ENCODE measurements at places on chromosomes 5 and 9. TPM values are rescaled to one million over a fixed set of nuclear protein-coding genes. Genes with fewer than 3 reads are reported as not detected.

DNA sequence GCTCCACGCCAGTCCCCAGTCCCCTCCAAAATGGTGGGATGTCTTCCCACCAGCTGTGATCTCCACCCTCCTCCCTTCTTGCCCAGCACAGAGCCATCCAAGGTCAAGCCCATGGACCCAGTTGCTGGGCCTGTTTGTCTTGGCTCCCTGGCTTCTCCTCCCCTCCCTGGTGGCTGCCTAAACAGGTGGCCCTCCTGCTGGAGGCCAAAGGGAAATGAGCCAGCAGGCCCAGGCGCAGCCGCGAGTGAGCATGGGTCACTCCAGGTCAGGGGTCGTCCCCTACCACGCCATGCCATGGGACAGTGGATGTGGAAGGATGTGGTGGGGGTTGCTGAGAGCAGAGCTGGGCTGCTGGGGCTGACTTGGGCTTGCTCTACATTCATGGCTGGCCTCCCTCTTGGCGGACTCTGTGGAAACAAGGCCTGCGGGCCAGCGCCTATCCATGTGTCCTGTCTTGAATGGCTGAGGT is 33.6 kb downstream of the COL15A1 start:
- DNase-seq = no peak

- no peak for DNase-seq
These were observed 145.6 kb upstream of the TNC start for GRCh38 chr9:115263371-115264075.

GRCh38 chr5:34620185-34620584 is 35.9 kb upstream of the RAI14 start:
- DNase-seq = no peak

- no peak for DNase-seq
These were observed 43.6 kb downstream of the NR3C1 start for GRCh38 chr5:143359869-143360268.

DNA sequence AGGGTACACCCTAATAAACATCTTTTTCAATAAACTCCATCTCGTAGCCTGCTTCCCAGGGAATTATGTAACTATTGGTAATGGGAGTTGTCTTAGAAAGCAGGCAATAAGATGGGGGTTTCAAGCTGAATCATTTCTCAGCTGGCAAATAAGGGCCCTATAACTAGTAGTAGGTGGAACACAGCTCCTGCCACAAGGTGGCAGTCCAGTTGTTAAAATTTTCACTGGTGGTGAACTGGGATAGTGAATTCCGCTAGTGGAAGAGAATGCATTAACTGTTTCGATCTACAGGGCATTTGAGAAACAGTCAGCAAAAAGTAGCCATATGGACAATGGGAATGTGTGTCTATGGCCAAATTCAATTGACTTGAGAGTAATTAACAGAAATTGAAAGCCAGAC is 27.7 kb downstream of the PCDHB15 start:
- DNase-seq = no peak

DNA sequence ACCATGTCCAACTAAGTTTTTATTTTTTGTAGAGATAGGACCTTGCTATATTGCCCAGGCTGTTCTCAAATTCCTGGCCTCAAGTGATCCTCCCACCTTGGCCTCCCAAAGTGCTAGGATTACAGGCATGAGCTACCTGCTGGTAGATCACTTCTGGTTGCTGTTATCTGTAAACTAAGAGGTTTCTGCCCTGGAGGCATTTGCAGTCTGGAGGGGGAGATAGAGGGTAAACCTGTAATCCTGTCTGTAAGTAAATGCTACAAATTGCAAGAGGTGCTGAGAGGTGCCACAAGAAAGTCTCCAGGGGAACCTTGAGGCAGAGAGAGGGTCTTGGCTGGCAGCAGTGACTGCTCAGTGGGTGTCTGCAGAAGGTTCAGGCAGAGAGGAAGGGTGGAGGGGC is 29.0 kb upstream of the GGTA1 start:
- DNase-seq = no peak

- DNase-seq = no peak
These were observed 33.4 kb downstream of the MAP1B start for GRCh38 chr5:72140711-72141110.

DNA sequence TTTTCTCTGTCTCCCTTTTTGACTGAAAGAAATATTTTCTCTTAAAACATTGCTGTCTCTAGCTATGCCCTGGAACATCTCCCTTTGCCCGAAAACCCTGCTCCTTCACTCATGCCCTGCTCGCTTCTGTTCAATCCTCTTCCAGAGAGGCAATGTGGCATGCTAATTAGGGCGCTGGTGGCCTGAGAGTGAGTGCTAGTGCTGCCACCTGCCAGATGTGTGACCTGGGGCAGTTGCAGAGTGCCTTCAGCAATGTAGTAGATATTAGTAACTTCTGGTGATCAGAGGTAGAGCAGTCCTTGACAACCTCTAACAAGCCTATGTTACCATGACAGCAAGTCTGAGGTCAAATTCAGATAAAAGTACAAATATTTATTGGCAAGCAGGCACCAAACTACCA is 119.5 kb upstream of the OSMR start:
- DNase-seq = no peak

- DNase-seq = peak; percentile 67
These were observed 1.6 kb downstream of the CSNK1A1 start for GRCh38 chr5:149549461-149550267.

GRCh38 chr5:122311497-122311960 is 508 bp upstream of the SNCAIP start:
- no peak for DNase-seq

DNA sequence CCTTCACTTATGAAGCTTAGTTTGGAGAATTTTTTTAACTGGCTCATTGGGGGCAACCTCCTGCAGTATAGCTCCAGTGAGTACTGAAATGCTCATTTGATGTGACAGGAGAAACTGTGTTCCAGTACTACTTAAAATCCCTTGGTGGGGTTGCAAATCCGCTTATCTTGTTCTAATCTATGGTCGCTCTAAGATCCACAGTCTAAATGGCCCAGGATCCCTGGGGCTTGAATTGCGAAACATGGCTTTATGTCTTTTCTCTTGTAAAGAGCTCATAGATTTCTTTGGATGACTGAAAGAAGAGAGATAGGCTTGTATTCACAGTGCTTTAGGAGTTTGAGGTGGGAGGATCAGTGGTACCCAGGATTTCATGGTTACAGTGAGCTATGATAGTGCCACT is 52.7 kb downstream of the ADAMTSL1 start:
- DNase-seq = no peak

- DNase-seq = no peak
These were observed 616 bp downstream of the ABL1 start for GRCh38 chr9:130835441-130836298.

- DNase-seq = no peak
These were observed 22.8 kb upstream of the FOXB2 start for GRCh38 chr9:76996700-76997099.

DNA sequence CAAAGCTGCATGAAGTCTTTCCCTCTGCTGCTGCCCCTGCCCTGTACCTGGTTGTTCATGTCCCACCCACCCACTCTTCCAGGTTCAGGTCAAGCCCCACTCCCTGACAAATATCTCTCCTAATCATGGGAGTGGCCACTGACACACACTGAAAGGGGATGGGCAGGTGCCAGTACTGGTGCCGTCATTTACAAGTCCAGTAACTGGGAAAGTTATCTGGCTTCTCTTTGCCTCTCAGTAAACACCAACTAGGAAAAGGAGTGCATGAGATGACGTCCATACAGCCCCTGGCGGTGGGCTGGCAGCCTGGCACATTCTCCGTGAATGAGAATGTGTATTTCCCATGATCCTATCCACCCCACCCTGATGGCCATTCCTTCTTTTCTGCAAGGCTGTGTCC is 225.2 kb downstream of the FSTL4 start:
- DNase-seq = no peak

- DNase-seq = peak; percentile 11
These were observed 11.9 kb upstream of the SRFBP1 start for GRCh38 chr5:121949885-121950284.

DNA sequence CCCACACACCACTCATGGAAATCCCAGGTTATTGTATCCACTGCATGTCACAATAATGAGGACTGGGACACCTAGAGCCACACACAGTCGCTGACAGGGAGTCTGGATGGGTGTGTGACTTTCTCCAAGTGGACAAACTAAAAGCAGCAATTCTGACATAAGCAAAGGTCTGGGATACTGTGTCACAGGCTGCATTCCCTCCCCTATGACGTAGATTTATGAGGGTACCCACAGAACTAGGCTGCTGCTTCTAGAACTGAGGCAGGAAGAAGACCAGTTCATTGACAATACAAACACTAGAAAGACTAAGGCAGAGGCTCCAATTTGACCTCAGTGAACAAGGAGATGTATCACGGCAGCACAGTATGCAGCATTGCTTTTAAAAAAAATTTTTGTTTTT is 63.6 kb upstream of the TBCA start:
- no peak for DNase-seq

DNA sequence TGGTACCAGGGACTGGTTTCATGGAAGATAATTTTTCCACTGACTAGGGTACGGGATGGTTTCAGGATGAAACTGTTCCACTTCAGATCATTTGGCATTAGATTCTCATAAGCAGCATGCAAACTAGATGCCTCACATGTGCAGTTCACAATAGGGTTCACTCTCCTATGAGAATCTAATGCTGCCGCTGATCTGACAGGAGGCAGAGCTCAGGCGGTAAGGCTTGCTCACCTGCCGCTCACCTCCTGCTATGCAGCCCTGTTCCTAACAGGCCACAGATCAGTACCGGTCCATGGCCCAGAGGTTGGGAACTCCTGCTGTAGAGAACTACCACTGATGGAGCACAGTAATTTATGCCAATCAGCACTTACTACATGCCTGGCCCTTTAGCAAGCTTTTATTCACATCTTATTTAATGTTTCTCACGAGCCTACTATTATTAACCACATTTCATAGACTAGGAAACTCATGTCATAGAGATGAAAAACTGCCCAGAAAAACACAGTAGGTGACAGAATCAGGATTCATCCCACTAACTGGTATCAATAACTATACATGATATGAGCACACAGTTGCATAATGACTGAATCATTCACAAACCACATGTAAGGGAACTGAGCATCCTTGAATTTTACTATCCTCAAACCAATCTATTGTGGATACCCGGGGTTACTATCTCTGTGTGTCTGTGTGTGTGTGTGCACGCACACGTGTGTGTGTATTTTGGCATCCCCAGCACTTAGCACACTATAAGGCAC is 46.5 kb downstream of the SVEP1 start:
- no peak for DNase-seq

DNA sequence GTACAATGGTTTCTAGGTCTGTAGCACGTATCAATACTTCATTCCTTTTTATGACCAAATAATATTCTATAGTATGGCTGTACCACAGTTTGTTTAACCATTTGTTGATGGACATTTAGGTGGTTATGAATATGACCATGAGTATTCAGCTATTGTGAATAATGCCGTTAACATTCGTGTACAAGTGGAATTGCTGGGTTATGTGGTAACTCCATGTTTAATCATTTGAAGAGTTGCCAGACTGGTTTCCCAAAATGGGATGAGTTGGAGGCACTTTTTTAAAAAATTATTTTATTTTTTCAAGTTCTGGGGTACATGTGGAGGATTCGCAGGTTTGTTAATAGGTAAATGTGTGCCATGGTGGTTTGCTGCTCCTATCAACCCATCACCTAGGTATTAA is 4.6 kb downstream of the SNX2 start:
- DNase-seq = no peak

DNA sequence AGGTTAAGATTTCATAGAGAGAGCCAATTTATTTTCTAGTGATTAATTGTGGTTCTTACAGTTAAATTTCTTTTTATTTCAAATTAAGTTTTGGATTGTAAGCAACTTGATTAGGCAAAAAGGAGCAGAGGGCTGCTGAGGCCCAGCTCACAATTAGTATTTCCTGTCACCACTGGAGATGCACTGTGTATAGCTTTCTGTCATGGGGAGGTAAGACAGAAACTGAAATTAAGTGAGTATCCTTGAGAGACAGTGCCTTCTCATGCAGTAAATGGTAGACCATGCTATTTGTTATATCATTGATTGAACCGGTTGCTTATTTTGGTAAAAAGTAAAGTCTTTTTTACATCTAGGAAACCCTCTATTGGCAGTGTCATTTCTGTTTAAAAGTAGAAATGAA is 190.7 kb downstream of the CCDC171 start:
- no peak for DNase-seq

DNA sequence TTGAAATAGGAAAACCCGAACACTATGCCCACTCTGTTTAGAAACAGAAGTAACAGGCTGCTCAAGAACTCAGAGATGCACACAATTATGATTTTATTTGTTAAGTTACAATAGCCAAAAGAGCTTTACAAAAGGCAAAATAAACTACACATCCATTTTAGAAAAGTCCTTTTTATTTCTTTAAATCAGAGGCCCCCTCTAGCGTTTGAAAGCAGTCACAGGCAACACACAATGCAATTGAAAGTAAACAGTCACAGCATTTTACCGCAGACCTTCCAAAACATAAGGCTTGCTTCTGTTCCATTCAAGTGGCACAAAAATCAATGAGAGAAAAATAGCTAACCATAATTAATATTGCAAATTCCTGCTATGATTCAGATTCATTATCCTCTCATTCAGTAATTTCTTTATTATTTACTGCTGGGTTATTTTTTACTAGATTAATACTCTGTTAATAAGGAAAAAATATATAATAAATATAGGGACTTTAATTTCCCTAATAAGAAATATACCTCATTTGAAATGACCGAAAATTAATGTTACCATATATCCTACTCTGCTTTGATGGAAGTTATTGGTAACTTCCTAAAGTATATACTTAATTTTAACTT is 78.3 kb downstream of the CEP120 start:
- DNase-seq = no peak

- DNase-seq = no peak
These were observed 37.1 kb downstream of the NEUROG1 start for GRCh38 chr5:135498637-135498995.

DNA sequence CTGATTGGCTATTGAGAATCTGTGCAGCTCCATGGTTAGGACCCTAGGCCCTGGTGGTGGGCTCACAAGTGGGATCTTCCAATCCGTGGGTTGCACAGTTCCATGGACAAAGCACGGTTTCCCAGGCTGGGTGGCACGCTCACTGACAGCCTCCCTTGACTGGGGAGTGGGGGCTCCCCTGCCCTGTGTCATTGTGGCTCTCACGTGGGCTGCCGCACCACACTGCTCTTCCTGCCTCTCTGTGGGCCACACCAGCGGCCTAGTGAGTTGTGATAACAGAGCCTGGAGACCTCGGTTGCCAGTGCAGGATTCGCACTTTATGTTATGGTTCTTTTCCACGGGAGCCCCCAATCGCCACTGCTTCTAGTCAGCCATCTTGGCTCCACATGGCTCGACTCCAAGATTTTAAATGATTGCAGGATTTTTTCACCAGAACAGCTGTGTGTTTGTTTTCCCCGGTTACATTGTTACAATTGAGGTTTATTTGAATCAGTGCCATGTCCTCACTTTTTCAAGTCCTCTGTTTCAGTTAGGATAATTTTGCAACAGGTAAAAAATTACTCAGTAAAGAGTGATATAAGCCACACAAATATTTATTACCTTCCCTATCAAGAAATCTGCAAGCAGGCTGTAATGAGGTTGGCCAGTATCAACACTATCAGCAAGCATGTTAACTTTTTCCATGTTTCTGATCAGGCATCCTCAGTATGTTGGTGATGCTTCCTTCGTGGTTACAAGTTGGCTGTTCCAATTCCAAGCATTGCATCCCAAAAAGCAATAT is 253.8 kb downstream of the ZNF608 start:
- no peak for DNase-seq

- no peak for DNase-seq
These were observed 564.3 kb upstream of the ZNF608 start for GRCh38 chr5:125310749-125311148.

GRCh38 chr9:112869917-112870316 is 20.8 kb downstream of the SLC46A2 start:
- DNase-seq = no peak

DNAH5 gene
- not detected for polyA plus RNA-seq

TMEM174 gene
- not detected for polyA plus RNA-seq

TMEM252 gene
- not detected for polyA plus RNA-seq

MAN2A1 gene
- 23.0 TPM for polyA plus RNA-seq

PDE6A gene
- not detected for polyA plus RNA-seq

PIP5KL1 gene
- polyA plus RNA-seq = 0.39 TPM

Measured in CD14-positive monocyte (primary cell).